ENCODE measurements at places on chromosomes 4 and X.

DNA sequence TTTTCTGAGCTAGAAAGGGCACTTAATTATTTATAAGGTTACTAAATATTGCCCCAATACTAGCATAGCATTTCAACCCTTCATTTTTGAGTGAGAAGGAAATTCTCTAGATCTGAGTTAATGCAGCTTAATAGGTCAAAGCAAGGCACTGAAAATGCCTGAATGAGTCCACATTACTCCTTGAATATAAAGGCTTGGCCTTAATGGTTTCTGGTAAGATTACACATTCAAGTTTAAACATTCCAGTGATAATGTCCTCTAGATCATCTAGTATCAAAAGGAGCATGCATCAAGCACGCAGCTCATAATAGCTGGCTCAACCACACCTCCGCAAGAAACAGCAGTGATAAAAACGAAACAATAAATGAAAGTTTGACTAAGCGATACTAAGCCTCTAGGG lies 87.5 kb downstream of the SPANXN3 start:
- DNase-seq, result no peak

- DNase-seq, result no peak
Observed at GRCh38 chr4:123476089-123476488, 79.5 kb downstream of the SPRY1 start.

GRCh38 chrX:151983186-151983585 lies 8.7 kb upstream of the GABRE start:
- DNase-seq, result no peak

GRCh38 chrX:118963159-118963558 lies 11.3 kb upstream of the LONRF3 start:
- DNase-seq, result no peak

DNA sequence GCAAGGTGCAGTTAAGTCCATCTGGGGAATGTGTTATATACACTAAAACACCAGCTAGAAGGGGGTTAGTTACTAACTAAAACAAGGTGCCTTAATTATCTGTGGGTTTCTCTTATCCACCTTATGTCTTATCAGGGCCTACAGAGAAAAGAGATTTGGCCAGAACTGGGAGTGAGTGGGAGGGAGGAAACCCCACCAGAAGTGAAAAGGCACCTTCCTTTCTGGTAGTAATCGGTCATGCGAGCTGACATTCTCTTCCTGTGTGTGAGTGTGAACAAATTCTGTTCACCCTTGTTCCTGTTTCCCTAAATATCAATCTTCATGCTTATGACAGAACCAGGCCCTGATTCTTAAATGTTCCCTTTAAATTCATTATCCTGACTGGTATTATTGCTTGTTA lies 43.5 kb downstream of the SRPX2 start:
- DNase-seq, result no peak

DNA sequence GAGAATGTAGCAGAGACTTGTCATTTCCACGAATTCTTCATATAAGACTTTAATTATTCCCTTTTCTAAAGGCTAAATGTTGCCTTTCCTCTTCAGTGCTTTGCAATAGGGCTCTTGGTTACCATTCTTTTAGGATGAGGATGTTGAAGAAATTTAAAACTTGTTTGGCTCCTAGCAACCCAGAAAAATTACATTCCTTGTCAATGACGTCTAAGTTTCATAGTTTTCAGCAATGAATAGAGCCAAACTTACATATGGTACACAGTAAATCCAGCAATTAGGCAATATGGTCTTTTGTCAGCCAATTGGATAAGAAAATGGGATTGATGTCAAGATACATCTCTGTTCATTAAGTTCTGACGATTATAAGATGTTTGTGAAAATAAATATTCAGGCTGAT lies 1639.6 kb upstream of the PCDH10 start:
- no peak for DNase-seq

- DNase-seq, result no peak
Observed at GRCh38 chr4:184616633-184617551, 32.4 kb downstream of the CASP3 start.

DNA sequence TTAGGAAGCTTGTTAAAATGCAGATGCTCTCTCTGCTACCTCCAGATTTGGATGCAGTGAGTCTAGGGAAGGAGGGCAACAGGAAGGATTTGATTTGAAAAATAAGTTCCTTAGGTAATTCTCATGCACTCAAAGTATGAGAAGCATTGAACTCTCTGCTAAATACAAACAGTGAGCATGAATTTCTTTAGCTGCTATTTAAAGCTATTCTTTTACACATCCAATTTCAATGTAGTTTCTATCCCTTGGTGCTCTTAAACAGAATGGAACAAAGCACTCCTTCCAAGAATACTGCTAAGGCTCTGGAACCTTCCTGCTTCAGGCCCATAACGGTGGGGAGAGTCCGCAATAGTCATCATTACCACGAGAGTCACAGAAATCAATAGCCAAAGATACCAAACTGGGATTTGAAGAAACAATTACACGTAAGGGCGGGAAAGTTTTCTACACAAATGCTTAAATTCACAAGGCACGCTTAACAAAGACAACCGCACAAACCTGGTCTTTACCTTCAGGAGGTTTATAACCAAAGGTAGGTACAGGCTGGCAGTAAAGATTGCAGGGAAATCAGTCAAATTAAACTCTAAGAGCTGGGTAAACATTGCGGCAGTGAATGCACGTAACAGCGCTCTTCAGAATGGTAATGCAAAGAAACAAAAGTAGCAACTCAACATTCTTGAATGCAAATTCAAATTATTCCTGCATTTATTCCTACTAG lies 123.2 kb upstream of the NAP1L5 start:
- no peak for DNase-seq

DNA sequence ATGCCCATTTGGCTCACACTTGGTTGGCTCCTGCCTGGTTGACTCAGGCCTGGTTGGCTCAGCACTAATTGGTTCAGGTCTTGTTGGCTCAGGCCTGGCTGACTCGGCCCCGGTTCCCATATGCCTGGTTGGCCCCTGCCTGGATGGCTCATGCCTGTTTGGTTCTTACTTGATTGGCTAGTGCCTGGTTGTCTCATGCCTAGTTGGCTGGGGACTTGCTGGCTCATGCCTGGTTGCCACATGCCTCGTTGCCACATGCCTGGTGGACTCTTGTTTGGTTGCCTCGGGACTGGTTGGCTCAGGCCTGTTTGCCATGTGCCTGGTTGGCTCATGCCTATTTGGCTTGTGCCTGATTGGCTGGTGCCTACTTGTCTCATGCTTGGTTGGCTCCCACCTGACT lies 103.7 kb downstream of the APOOL start:
- DNase-seq, result no peak

DNA sequence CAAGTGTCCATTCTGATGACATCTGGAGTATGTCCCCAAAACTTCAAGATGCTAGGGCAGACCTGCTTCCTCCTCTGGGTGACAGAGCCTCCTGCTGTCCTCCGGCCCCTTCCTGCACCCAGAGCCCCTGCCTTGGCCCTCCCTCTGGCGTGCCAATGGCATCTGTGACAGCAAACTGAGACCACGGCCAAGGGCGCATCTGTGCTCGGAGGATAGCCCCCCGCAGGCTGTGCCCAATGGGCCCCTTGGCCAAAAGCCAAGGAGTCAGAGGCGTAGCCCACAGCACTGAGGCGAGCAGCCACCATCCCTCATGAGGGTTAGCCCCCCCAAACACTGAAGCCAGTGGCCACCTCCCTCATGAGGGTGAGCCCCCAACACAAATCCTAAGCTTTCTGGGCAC lies 7.9 kb downstream of the LRPAP1 start:
- no peak for DNase-seq

- no peak for DNase-seq
Observed at GRCh38 chrX:126819429-126819828, at the start of gene PRR32. Gene PRR32 (plus strand): TSS chrX:126819729. CDS start chrX:126819844, 115 bp downstream.

Data from T-cell (primary cell).